ENCODE measurements at places on chromosomes 1 and 21.

- DNase-seq, result no peak
Measured at GRCh38 chr1:185312361-185313138, 4.5 kb downstream of the IVNS1ABP start.

DNA sequence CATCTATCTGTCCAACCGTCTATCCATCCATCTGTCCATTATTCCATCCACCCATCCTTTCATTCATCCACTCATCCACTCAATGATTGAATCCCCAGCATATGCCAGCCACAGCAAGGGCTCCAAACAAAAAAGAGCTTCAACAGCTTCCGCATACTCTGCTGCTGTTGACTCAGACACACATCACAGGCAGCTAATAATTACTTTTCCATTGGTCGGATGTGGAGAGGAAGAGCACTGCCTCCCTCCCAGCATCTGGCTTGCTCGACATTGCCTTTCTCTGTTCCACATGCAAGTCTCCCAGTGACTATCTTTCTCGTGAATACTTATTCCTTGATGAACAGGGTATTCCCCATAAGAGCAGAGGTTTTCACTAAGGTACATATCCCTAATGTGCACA, 176.5 kb downstream of the HIVEP3 start:
- DNase-seq, result peak; percentile 90

DNA sequence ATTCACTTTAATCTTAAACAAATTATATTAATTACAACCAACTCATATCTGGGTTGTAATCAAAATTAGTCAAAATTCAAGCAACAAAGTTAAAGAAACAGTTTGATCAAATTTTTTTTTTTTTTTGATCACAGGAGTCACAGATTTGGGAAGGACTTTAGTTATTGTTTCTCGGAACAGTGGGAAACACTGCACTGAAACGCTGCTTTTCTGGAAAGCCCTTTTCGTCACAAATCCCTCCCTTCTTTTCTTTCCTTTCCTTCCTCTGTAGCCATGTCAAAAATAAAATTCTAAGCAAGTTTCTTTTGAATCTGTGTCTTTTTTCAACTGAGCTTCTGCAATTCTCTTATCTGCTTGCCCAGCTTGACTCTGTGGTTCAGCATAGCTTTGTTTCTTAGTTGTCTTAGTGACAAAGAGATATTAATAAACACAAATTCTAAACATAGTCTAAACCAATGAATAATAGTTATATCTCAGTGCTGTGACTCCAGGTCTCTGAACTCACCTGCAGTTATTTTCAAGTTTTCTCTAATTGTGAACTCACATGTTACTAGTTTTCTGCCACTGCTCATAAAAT, 53.8 kb downstream of the PTGS2 start:
- DNase-seq, result peak; percentile 4

DNA sequence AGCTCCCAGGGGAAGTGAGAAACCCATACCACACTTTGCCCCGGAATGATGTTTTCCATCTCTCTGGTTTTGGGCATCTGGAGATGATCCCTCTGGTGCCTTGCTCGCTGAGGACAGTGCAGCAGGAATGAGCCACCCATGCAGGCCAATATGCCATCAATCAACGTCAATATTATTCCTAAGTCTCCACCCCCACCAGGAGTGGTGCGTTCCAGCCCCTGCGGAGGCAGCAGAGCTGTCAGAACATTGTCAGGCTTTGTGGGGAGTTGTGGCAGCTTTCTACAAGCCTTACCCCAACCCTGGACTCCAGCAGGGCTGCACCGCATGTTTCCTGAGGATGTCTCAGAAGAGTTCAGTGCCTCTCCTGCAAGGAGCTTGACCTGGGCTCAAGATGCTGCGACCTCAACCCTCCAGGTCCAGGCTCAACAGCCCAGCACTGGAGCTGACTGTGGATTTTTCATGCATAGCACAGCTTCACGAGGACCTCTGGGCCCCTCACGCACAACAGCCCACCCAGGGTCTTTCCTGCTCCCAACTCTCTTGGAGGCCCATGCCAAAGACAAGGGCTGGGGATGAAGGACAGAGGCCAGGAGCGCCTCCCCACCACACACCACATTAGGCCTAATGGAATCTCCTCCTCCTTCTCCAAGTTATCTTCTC, 67.5 kb downstream of the PSMG1 start:
- peak; percentile 10 for DNase-seq

GRCh38 chr1:8465013-8465412, 147.1 kb downstream of the SLC45A1 start:
- DNase-seq, result peak; percentile 39
